ENCODE measurements at places on chromosomes 3 and 15. TPM values are rescaled to one million over a fixed set of nuclear protein-coding genes. Genes with fewer than 3 reads are reported as not detected.

DNA sequence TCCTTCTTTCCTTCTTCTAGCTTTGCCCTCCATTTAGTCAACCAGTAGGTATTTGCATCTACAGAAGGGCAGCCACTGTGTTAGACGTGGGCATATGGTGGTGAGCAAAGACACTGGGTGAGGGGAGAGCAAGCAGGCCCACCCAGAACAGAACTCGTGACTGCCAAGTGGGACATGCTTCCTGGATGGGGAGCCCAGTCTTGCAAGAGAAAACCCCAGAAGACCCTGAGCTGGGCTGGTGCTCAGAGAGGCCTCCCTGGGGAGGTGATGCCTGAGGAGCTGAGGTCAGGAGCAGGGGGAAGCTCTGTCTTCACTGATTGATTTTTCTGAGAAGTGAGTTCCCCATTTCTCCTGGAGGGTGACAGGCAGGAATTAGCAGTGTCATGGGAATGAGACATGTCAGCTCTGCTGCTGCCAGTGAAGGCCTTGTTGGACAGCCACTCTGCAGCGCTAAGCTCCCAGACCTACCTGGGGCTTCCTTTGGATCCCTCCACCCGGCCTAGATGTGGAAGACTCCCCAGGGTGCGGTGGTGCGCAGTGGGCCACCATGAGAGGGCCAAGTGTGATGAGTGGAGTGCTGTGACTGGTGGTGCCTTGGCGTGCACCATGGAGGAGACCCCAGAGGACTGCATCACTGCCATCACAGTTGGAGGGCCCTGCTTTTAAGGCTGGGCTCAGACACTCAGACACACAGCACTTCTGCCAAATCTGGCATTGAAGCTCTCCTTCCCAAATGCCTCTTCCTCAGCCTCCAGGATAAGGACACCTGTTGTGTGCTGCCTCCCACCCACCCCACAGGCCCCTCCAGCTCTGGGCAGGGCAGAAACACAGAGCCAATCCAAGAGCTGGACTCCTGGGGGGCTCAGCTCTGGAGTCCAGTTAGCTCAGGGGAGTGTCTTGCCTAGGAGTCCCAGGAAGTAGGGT is 40.0 kb upstream of the TOPBP1 start:
- no peak for DNase-seq
- H3K27me3 ChIP-seq, result no peaks in the 10 kb centered on the region
- H3K36me3 ChIP-seq, result no peaks in the 10 kb centered on the region
- no peaks in the 10 kb centered on the region for H3K4me1 ChIP-seq

The ALPK3 gene
- 0.58 TPM for total RNA-seq

The UQCC5 gene
- total RNA-seq, result 13.2 TPM

DNA sequence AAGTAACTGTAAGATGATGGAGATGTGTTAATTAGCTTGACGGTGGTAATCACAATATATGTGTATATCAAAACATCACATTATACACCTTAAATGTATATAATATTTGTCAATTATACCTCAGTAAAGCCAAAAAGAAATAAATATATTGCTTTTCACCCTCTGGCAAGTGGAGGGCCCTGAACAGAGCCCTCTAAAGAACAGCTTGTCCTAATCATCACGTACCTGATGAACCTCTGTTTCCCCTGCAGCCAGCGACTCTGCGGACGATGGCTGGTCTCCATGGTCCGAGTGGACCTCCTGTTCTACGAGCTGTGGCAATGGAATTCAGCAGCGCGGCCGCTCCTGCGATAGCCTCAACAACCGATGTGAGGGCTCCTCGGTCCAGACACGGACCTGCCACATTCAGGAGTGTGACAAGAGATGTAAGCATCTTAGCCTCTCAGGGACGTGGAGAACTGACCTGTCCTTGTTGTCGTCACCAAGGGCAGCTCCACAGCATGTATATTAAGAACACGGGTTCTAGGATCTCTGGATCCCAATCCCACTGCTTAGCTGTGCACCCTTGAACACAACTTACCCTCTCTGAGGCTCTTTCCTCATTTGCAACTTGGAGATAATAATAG is 6.3 kb downstream of the THBS1 start:
- H3K4me1 ChIP-seq, result no peaks in the 10 kb centered on the region
- H3K4me3 ChIP-seq, result no peak overlapping the region
- no peaks in the 10 kb centered on the region for H3K36me3 ChIP-seq
- H3K27ac ChIP-seq, result no peak overlapping the region
- no peaks in the 10 kb centered on the region for H3K27me3 ChIP-seq

DNA sequence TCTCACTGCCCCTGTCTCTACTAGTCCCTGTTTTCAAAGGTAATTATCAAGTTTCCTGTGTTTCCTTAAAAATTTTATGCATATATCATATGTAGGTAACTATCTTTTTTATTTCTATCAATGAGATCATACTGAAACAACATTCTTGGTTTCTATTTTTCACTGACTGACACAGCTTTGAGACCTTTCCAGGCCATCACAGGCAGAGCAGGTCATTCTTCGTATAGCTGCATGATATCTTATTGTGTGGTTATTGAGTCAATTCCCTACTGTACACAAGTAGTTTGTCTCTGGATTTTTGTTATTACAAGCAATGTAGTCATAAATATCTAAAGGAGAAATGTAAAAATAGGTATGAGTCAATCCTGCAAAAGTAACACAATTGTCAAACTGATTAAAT is 169.6 kb downstream of the CFAP20DC start:
- H3K27ac ChIP-seq, result no peak overlapping the region
- DNase-seq, result no peak
- no peaks in the 10 kb centered on the region for H3K27me3 ChIP-seq
- H3K4me3 ChIP-seq, result no peak overlapping the region

GRCh38 chr3:31402117-31402516 is 130.6 kb upstream of the STT3B start:
- no peak overlapping the region for H3K4me3 ChIP-seq
- no peaks in the 10 kb centered on the region for H3K27me3 ChIP-seq
- no peaks in the 10 kb centered on the region for H3K36me3 ChIP-seq
- no peak for DNase-seq

The CYFIP1 gene
- total RNA-seq, result 21.5 TPM

Data from CD4-positive, alpha-beta memory T cell (primary cell).